ENCODE measurements at places on chromosomes 3 and 15.

GRCh38 chr3:76986876-76987474 lies 52.9 kb upstream of the ROBO2 start:
- DNase-seq = peak; percentile 0

DNA sequence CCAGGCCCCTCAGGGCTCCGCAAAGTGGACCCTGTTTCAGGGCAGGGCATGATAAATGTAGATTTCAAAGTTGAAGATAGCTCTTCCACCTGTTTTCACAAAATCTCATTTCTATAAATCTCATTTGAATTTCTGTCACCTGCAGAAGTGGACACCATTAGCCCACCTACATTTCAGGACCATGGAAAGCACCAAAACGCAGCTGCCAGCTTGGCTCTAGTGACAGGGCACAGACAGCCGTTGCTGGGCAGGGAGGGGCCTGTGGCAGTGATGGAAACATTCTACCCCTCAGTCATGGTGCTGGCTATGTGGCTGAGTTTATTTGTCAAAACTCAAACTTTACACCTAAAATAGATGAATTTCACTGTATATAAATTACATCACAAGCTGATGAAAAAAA lies 40.4 kb downstream of the PRR23E start:
- no peak for DNase-seq

- no peak for DNase-seq
Observed at GRCh38 chr3:171831936-171832335, 11.2 kb upstream of the TMEM212 start.

GRCh38 chr3:42501681-42502428 lies 588 bp upstream of the VIPR1 start:
- peak; percentile 76 for DNase-seq
